ENCODE measurements at places on chromosomes 12 and 14. TPM values are rescaled to one million over a fixed set of nuclear protein-coding genes. Genes with fewer than 3 reads are reported as not detected.

The RIMBP2 gene
- 0.23 TPM for total RNA-seq

The RTN1 gene
- 0.35 TPM for total RNA-seq

The CATSPERB gene
- total RNA-seq = not detected

The KLRC4 gene
- not detected for total RNA-seq

The DIO2 gene
- total RNA-seq = 0.09 TPM

The TAS2R20 gene
- 0.68 TPM for total RNA-seq

The COCH gene
- not detected for total RNA-seq

The AVPR1A gene
- total RNA-seq = not detected

The KRT8 gene
- 48.8 TPM for total RNA-seq

The MTRFR gene
- 8.5 TPM for total RNA-seq

The NUBPL gene
- 17.6 TPM for total RNA-seq

The SINHCAF gene
- total RNA-seq = 16.7 TPM

The NGB gene
- total RNA-seq = not detected

The IRAK3 gene
- 11.7 TPM for total RNA-seq

The KRT82 gene
- not detected for total RNA-seq

The LETMD1 gene
- total RNA-seq = 43.2 TPM

The CISTR gene
- total RNA-seq = not detected

The EML1 gene
- total RNA-seq = 18.1 TPM

Data from pericardium fibroblast (primary cell).